ENCODE measurements at places on chromosomes 7 and 10.

- DNase-seq = no peak
Measured at GRCh38 chr7:118844748-118845147, 620.2 kb downstream of the ANKRD7 start.

GRCh38 chr7:99497766-99498545 is 2.1 kb downstream of the ZNF394 start:
- no peak for DNase-seq

- no peak for DNase-seq
Measured at GRCh38 chr7:95758187-95758586, 14.2 kb upstream of the DYNC1I1 start.

DNA sequence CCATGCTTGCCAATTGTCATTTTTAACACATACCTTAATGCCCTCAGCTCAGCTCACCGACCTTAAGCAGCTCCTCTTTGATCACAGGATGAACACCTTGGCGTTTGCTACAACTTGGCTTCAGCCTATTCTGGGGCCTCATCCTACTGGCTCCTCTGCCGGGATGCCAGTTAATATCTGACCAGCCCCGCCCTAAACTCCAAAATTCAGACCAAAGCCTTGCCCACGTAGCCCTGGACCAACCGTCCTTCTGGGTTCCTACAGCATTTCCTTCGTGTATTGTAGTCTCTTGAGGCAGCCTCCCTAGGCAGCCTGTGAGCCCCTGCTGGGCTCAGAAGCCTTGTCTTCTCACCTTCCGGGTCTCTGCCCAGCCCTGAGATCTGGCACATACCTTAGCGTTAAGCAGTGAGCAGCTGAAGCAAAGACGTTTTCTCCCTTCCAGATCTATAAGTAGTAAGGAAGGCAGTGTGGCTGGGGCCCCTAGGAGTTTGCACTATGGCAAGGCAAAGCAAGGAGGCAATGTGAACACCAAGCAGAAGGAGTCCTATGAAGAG is 836 bp downstream of the ENO4 start:
- DNase-seq = no peak

DNA sequence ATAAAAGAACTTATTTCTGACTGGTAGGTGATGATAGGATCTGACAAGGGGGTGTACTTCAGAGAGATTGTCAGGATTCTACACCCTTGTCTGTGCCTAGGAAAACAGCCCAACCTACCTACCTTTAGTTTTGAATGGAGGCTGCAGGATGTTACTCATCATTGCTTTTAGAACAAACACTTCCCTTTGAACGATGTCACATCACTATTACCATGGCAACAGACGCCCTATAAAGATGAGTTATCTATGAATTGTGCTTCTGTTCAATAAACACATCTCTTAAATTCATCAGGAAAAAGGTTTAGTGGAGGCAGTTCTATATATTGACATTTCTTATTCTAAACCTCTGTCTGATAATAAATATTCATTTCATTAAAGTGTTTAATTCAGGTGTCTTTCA is 362.4 kb downstream of the CNTNAP2 start:
- DNase-seq = no peak

- DNase-seq = no peak
Measured at GRCh38 chr7:1691096-1691495, 21.0 kb downstream of the ELFN1 start.

DNA sequence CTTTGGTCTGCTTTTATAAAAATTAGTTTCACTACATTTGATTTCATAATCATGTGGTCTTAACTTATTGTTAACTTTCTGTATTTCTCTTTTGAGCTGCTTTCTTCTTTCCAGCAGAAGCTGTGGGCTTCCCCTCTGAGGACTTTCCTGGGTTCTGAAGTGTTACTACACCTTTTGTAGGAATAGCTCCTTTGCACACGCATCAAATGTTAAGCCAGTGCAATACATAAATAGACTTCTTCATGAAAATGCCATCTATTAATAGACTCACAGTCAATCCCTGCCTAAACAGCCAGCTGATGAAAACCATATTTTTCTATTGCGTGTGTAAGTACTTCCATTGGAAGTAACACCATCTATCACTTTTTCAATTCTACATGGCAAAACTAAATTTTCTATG is 1.5 kb downstream of the ABCB4 start:
- no peak for DNase-seq

DNA sequence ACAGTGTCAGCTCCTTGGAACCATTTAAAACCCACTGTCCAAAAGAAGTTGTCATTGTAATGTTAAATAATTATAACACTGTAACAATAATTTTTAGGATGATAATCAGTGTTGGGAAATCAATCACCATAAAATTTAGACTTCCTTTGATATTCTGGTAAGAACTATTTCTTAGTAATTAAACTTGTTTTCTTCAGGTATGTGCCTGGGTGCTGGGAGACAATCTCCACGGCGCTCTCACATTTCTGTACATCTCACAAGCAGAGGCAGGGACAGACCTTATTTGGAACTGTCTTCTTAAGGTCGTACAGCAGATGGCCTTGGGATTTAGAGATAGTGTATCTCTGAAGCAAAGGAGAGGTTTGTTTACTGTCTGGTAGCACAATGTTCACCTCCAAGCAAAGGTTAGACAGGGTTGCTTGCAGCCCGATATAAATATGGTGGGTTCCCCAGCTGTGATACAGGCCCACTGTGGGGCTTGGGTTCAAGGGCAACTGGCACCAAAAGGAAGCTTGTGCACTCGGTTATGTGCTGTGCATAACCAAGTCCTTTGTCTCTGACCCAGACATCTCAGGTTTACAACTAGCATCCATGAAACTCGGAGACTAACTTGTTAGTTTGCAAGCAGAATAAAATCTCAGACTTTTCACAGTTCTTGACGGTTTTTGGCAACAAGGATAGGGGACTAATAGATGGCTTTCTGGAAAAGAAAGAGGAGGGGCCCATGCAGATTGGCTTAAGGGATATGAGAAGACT is 125.5 kb downstream of the RNF32 start:
- DNase-seq = no peak

DNA sequence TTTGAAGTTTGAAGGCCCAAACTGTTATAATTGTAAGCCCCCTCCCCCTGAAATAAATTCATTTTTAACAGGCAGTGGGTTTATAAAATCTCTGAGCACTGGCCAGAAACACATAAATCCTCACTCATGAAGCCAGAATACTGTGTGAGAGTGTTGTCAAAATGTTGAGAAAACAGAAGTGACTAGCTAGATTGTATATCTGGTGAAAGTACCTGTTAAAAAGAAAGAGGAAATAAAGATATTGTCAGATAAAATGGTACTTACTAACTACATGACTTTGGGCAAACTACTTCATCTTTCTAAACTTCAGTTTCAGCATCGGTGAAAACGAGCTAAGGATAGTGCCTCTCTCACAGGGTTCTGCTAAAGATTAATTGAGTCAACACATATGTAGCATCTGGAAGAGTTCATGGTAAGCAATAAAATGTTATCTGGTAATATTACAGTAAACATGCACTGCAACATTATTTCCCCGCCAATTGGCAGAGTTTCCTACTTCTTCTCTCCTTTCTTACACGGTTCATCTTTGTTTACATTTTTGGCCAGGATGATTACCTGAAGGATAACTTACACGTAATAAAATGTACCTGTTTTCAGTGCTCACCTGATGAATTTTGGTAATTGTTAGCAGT is 202.5 kb upstream of the CHRM2 start:
- DNase-seq = no peak

GRCh38 chr10:29067161-29067560 is 221.7 kb upstream of the LYZL1 start:
- no peak for DNase-seq

DNA sequence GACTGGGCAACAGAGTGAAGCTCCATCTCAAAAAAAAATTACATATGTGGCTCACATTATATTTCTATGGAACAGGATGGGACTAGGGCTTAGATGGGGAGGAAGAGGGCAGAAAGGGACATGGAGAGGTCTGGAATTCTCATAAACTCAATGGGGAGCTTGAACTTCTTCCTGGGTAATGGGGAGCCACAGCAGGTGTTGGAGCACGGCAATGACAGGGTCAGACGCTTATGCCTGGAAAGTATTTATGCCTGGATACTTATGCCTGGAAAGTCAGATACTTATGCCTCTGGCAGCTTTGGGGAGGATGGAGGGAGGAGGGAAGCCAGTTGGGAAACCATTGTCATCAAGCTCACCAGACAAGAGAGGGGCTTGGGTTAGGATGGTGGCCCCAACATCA is 36.8 kb downstream of the TMEM130 start:
- no peak for DNase-seq

DNA sequence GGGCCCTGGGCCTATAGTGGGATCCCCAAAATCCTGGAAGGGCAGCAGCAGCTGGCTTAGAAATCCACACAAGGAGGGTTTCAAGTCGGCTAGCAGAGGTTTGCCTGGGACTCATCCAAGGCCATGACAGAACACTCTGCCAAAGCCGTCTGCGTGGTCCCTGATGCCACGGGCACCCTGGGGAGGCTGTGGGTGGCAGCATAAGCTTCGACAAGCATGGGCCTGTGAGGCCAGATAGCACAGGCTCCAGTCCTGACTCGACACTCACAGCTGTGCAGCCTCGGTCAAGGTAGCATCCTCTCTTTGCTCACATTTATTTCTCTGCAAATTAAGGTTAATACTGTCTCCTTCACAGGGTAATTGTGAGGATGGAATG is 138.3 kb downstream of the JCAD start:
- no peak for DNase-seq

DNA sequence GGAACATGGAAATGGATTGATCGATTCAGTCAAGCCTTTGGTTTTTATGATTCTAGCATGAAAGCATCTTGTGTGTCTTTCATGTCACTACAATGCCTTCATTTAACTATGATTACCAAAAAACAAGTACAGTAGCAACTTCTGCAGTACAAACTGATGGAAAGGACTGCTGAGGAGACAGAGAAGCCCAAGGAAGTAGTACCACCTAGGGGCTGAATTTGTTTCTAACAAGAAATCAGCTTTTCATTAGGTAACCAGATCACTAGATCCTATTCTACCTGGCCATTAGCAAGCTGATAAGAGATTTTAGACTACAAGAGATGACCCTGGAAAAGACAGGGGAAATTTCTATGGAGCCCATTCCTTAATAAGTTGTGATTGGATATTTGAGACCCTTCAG is 3.2 kb upstream of the IFIT1 start:
- DNase-seq = no peak

- DNase-seq = no peak
Measured at GRCh38 chr7:81062755-81063154, 143.9 kb upstream of the SEMA3C start.

- no peak for DNase-seq
Measured at GRCh38 chr10:29618341-29619171, 16.2 kb downstream of the SVIL start.

DNA sequence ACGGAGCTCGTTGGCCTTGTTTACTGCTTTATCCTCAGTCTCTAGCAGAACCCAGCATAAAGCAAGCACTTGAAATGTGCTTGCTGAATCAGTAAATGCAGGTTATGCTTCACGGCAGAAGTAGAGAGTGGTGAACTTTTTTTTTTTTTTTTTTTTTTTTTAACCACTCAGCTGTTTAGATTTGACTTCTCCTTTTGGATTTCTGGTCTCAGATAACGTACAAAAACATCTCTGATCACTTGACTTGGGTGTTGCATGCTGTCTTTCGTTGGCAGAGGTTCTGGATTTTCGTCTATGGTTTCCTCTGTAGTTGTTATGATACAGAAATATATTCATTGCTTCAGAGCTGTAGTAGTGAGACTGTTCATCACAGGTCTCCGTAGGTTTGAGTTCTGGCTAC is 242.5 kb upstream of the HABP2 start:
- DNase-seq = no peak

DNA sequence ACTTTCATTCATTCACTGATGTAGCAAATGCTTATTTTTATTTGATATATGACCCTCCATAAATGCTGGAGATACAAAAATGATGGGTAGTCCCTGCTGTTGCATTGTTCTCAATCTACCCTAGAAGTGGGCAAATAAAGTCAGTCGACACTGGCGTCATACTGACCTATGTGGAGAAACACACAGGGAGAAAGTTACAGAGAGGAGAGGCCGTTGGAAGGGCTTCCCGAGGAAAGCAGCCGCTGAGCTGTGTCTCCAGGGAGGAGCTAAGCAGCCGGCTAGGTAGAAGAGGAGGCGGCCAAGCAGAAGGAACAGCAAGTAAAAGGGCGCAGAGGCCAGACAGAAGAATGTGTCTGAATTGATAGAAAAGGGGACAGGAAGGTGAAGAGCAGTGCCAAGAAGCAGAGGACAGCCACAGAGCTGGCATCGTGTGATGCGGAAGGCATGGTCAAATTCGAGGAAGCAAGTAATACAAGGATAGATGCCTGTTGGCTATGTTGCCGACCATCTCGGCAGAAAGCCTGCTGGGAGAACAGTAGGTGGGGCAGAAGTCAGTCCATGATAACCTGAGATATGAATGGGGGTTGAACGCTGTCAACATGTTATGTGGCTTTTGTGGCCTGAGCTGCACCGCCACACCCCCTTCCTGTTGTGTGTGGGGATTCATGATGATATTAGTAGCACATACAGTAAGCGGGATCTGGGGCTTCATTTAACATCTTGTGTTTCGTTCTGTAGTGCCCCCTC is 25.9 kb downstream of the ST8SIA6 start:
- DNase-seq = peak; percentile 60

- DNase-seq = no peak
Measured at GRCh38 chr7:157855452-157856213, 518.8 kb downstream of the DNAJB6 start.

GRCh38 chr7:90661290-90662151 is 65.4 kb downstream of the CDK14 start:
- DNase-seq = no peak

GRCh38 chr7:87878208-87878735 is 2.0 kb downstream of the DBF4 start:
- DNase-seq = no peak

- no peak for DNase-seq
Measured at GRCh38 chr10:94285271-94285670, 77.5 kb downstream of the NOC3L start.

- DNase-seq = no peak
Measured at GRCh38 chr7:139702313-139702731, 75.5 kb downstream of the HIPK2 start.

- DNase-seq = no peak
Measured at GRCh38 chr7:138970952-138971351, 10.2 kb downstream of the KIAA1549 start.

GRCh38 chr10:82609845-82610244 is 734.9 kb downstream of the NRG3 start:
- DNase-seq = no peak
